ENCODE measurements at places on chromosomes 2 and 18.

- DNase-seq, result no peak
These were observed 102.5 kb downstream of the CHN1 start for GRCh38 chr2:174902506-174903263.

DNA sequence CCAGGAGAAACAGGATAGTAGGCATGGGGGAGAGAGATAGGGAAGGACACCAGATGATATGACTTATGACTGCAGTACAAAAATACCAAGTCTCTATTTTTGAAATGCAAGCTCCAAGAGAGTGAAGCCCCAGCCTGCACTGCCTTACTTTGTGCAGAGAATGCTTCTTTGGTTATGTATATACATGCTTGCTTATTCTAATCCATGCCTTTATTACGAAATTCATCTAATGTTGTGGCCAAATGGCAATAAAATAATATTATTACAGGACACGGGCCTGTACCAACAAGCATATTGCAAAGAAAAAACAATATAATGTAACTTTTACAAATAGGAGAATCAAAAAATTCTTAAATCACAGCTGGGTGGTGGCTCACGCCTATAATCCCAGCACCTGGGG, 110.8 kb downstream of the BCL11A start:
- DNase-seq, result no peak

- no peak for DNase-seq
These were observed 359.3 kb upstream of the SALL3 start for GRCh38 chr18:78620326-78620725.

GRCh38 chr2:85669549-85669948, 1.6 kb upstream of the SFTPB start:
- no peak for DNase-seq

GRCh38 chr2:107932488-107932887, 53.8 kb upstream of the SLC5A7 start:
- DNase-seq, result no peak

GRCh38 chr2:191670787-191671186, 7.1 kb upstream of the NABP1 start:
- DNase-seq, result no peak

- DNase-seq, result no peak
These were observed 80.1 kb upstream of the MAP3K20 start for GRCh38 chr2:172995323-172996244.

- DNase-seq, result no peak
These were observed 1103.9 kb upstream of the KLHL29 start for GRCh38 chr2:22281033-22281432.

DNA sequence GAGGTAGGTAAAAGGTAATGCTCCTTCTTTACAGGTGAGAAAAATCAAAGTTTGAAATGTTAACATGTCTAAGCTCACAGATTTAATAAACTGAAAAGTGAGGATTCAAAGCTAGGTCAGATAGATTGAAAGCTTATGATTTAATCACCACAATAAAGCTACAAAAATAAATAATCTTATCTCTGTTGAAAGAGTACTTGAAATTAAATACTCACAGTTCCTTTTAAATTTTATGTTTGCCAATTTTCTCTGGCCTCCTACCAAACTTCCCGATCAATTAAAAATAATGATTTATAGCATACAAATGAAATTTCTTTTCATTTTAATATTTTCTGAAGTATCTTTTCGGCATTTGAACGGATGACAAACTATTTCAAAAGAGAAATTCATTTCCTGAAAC, 77.3 kb downstream of the GAREM1 start:
- no peak for DNase-seq

DNA sequence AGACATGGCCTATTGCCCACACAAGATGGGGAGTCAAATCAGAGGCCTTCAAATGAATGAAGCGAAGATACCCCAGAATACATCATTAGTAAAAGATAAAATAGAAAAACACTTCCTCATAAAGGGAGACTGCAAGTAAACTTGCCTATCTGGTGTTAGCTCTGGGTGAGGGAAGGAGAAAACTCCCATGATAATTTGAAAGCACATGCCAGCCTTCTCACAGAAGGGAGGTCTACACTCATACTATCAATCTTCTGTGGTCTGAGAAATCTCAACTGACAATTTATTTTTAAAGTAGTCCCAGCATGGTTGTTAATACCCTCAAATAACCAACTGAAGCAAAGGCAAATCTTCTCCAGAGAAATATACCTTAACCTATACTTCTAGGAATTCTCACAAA, 75.4 kb downstream of the EXOC6B start:
- DNase-seq, result no peak

- DNase-seq, result no peak
These were observed 23.7 kb downstream of the CCDC88A start for GRCh38 chr2:55395724-55396605.

- no peak for DNase-seq
These were observed 316.8 kb upstream of the HS6ST1 start for GRCh38 chr2:128635361-128635900.

GRCh38 chr2:17541531-17541950, 1.0 kb downstream of the VSNL1 start:
- no peak for DNase-seq

- DNase-seq, result no peak
These were observed 30.7 kb upstream of the PTMA start for GRCh38 chr2:231677632-231678104.

- DNase-seq, result no peak
These were observed 212.5 kb downstream of the NEDD4L start for GRCh38 chr18:58256316-58257080.

DNA sequence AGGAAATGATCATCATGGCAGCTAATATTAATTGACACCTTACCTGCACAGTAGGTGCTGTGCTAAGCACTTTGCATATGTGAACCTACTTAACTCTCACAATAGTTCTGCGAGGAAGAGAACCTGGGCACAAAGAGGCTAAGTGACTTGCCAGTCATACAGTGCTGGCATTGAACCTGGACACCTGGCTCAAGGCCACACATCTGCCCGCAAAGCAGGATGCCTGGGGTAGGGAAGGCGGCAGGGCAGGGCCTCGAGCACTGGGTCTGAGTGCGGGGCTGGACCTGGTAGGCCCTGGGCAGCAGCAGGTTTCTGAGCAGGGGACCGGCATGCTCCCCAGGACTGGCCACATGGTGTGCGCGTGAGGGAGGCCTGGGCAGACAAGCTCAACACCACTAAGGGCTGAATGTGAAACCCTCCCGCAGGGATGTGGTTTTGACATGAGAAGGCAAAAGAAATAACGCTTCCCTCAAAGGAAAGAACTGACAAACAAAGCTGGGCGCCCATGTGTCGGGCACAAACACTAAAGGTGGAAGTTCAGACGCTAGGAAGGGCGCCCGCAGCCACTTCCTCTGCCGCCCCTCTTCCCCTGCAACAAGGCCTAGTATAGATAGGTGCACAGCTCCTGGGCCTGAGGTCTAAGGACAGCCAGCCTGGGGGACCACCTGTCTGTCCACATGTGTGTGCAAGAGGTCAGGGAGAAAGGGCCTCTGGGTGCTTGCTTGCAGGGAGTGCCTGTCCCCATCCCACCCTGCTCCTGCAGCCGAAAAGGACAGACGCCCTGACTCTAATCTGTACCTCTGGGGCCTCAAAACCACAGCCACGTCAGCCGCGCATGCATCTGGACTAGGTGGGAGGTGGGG, 92.5 kb downstream of the ZFP36L2 start:
- DNase-seq, result no peak

GRCh38 chr18:48328473-48329210, 80.5 kb downstream of the ZBTB7C start:
- no peak for DNase-seq

- DNase-seq, result no peak
These were observed 137.3 kb downstream of the SETBP1 start for GRCh38 chr18:44817831-44818473.

GRCh38 chr18:57014772-57015413, 132.0 kb upstream of the BOD1L2 start:
- DNase-seq, result no peak

GRCh38 chr2:10215393-10215935, 87.2 kb upstream of the HPCAL1 start:
- DNase-seq, result no peak

- no peak for DNase-seq
These were observed 22.2 kb downstream of the BIN1 start for GRCh38 chr2:127084611-127085316.

DNA sequence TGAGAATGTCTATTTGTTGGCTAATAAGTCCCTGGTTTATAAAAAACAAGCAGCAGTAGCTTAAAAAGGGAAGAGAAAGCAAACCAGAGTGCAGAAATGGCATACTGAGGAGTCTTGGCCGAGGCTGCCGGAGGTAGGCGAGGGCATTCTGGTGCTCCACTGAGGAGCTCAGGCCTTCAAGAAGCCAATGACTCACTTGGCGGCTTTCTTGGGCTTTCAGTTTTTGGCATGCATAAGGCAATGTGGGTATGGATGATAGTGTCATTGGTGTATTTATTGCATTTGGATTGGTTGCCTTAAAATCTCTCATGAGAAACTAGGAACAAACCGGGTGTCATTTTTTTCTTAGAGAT, 119.6 kb upstream of the ARL5A start:
- no peak for DNase-seq

DNA sequence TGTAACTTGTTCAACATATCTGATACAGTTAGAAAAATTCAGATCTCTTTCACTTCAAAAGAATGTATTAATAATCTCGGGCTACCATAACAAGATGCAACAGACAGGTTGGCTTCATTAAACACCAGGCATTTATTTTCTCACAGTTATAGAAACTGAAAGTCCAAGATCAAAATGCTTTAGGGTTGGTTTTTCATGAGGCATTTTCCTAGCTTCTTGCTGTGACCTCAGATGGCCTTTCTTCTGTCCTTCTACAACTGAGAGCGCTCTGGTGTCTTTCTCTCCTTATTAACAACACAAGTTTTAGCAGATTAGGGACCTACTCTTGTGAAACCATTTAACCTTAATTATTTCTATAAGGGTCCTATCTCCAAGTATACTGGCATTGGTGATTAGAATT, 452.5 kb downstream of the ZNF804A start:
- no peak for DNase-seq

- DNase-seq, result no peak
These were observed 42.3 kb upstream of the NETO1 start for GRCh38 chr18:72910045-72910444.

- no peak for DNase-seq
These were observed 287.6 kb downstream of the SETBP1 start for GRCh38 chr18:44968336-44968735.

GRCh38 chr2:54559593-54560145, 103.5 kb downstream of the SPTBN1 start:
- no peak for DNase-seq

GRCh38 chr2:85181844-85182456, 48.8 kb downstream of the TCF7L1 start:
- no peak for DNase-seq

GRCh38 chr2:200380091-200380561, 73.6 kb downstream of the SPATS2L start:
- no peak for DNase-seq

DNA sequence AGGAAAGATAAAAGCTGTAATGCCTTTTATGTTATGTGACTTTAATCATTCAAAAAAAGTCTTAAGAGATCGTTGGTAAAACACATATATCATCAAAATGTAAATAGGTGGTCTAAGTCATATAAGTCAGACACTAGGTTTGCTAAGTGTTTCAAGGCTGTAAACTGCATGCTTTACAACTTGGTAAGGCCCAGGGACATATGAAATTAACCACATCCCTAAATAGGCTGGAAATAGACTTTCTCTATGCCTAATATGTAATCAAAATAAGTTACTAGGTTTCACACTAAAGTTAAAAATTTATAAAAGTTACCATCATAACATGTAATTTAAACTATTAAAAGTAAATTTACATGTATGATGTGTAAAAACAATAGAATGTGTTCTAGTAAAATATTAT, 946.3 kb upstream of the LRATD1 start:
- DNase-seq, result no peak

GRCh38 chr2:96113951-96114350, 2.4 kb downstream of the ADRA2B start:
- DNase-seq, result no peak

- DNase-seq, result no peak
These were observed 80.2 kb upstream of the PHLPP1 start for GRCh38 chr18:62634979-62635630.

DNA sequence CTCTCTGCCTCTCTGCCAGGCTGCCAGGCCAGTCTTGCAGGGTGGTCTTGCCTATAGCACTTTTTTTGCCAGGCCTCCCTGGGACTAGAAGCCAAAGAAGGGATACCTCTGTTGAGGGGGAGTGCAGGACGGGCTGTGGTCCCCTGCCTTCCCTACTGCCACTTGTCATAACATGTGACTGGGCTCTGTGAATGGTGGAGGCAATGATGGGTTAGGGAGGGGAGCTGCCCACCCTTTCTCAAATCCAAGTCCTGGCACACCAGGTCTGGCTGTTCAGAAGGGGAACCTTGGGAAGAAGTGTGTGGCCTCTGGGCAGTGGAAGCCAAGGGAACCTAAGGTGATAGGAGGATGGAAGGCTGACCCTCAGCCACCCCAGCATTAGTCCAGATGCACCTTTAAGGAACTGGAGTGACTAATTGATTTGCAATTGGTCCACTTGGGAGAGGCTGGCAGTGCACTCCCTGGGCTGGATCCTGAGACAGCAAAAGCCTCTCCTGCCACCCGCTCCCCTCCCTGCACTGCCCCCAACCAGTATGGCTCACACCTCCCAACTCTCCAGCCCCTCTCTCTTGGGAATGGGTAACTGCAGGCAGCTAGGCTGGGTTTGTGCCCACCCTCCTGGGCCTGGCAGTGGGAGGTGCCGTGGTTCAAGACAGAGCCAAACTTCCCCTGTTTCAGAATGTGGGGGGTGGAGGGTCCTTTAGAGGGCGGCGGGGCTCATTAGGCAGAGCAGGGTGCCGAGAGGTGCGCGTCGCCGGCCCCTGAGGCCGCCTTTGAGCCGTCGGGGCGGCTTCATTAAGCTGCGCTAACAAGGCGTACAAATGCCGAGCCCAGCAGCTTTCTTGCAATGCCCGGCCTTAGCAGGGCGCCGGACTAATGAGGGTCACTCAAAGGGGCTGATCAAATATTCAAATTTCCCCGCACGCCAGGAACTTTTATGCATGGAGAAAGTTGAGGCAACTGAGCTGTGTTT, 4.5 kb upstream of the SIX3 start:
- no peak for DNase-seq

GRCh38 chr18:79684283-79684631, 4.7 kb downstream of the CTDP1 start:
- no peak for DNase-seq

DNA sequence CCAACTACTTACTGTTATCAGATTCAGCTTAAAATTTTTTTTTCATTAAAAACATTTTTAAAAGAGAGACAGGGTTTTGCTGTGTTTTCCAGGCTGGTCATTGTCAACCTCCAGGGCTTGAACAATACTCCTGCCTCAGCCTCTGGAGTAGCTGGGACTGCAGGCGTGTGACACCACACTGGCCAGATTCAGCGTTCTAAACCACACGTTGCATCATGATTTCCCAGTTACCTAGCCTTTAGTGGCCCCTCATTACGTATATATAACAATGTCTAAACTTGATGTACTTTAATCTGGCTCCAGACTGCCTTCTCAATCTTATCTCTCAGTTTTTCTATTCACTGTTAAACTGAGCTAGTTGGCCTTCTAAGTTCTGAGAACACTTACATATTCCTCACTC, 89.6 kb downstream of the COMMD1 start:
- no peak for DNase-seq
